Nucleus accumbens (tissue), 56 donors: ENCODE measurements at places on chromosomes 3 and 15.

GRCh38 chr3:176992978-176993377 is 204.3 kb downstream of the TBL1XR1 start:
- DNase-seq = no peak

DNA sequence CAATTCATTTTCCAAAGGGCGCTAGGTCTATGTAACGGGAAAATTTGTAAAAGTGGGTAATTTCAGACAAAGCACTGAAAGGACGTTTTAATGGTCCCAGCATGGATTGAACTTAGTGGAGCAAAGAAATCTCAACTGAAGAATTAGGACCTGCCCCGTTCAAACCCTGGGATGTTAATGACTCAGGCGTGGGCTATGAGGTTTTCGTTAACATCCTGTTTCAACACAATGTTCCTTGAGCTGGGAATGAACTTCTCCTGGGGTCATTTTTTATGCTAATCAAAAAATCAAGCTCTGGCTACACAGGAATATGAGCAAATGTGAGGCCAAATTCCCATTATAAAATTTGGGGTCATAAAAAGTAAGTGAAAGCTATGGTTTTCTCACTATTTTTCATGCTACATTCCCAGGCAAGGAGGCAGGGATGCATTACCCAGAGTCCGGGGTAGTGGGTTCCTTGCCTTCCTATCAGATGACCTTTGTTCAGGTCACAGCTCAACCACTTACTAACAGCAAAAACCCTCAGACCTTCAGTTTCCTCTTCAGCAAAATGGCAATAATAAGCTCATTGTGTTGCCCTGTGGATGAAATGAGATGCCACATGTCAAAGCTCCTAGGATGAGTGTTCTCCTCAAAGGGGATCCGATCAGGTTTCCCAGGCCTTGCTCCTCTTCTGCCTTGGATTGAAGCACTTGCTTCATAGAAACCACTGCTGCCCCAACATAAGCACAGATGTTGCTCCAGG is 271.4 kb downstream of the ARRDC4 start:
- no peak for DNase-seq

GRCh38 chr3:43162230-43163084 is 56.6 kb upstream of the POMGNT2 start:
- DNase-seq = no peak

GRCh38 chr3:49671291-49672288 is 2.6 kb upstream of the APEH start:
- no peak for DNase-seq

DNA sequence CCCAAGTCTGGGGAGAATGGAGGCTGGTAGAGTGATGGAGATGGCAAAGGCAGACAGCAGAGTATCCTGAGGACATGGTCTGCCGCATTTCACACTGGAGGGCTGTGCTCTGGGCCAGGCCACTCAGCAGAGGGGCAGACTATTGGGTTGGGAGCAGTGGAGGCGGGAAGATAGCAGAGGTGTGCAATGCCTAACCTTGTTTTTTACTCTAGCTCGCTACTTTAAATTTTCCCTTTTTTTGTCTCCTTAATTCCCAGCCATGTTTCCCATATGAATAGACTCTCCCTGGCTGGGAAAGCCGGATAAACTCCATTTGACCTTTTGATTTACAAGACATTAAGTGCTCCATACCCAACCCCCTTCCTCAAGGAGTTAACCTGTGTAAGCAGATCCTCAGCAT is 33.5 kb upstream of the ST6GAL1 start:
- DNase-seq = no peak

DNA sequence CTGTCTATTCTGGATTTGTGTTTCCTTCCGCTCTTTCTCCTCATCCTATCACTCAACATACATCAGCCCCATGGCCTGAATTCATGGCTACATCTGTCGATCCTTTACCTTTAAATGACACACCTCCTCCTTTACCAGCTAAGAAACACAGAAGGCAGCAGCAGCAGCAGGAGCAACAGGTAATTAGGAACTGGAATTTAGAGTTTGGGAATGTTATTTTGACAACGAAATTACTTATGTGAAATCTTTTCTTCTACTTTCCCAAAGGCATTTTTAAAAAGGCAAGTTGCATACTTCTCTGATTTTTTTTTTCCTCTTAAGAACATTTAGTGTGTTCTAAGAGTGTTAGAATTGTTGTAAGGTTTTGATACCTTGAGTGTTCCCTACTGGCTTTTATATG is 29.1 kb upstream of the ABHD10 start:
- no peak for DNase-seq

DNA sequence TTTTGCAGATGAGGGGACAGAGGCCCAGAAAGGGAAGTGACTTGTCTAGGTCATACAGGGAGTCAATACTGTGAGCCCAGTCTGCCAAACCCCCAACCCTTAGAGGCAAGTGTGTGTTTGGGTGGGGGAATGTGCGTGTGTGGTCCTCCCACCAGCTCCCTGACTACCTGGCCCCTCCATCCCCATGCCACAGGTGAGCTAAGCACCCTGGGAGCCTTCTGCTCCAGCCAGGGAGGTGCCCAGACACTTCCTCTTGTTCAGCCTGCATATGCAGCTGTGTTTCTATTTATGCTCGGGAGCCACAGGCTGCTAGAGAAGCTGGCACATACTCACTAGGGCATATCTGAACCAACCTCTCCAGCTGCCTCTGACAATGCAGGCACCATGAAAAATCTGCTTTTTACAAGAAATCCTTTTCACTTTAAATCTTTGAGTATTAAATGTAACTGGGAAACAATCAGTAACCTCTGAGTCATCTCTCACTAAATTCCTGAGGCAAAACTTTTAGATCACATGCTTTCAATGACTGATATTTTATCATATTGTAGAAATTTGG is 20.7 kb downstream of the TBC1D2B start:
- DNase-seq = no peak
